ENCODE measurements at places on chromosomes 7 and 10.

- DNase-seq, result no peak
Observed at GRCh38 chr7:112023786-112024185, 182.4 kb downstream of the DOCK4 start.

- DNase-seq, result no peak
Observed at GRCh38 chr10:117938104-117938503, 108.6 kb downstream of the RAB11FIP2 start.

- DNase-seq, result no peak
Observed at GRCh38 chr10:72330069-72330426, 24.7 kb downstream of the DNAJB12 start.

- DNase-seq, result no peak
Observed at GRCh38 chr7:98921608-98922372, 43.5 kb downstream of the TRRAP start.

DNA sequence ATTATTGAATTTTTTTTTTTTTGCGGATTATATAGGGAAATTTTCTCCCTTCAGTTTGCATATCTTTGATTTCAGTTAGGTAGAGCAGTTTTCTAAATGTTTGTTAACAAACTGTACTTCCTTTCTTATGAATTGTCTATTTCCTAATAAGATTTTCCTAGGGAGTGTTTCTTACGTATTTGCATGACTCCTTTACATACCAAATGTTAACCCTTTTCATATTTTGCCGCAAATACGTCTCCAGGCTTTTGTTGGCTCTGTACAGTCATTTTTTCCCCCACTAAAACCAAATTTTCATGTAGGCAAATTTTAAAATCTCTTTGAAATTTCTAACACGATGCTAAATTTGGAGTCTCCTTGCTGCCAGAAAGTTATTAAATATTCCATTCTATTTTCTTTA is 1.9 kb upstream of the FRAT2 start:
- no peak for DNase-seq

Measured in esophagus squamous epithelium (tissue), 5 donors.